ENCODE measurements at places on chromosomes 2 and 18.

DNA sequence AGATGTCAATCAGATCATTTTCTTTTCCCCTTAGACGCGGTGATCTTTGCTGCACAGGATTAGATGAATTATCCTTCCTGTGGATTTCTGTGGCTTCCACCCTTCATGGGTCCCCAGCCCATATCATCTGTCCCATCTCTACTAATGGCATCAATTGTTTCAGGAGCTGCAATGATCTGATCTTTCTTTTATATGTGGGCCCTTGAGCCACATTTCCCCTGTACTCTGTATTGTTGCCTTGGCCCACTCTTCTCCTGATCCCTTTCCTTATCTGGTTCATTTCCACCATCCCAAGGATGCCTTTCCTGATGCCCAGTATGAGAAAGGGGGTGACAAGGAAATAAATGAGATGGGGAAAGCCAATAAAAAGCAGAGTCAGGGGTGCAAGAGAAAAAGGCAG is 24.7 kb downstream of the SP140 start:
- DNase-seq = no peak

DNA sequence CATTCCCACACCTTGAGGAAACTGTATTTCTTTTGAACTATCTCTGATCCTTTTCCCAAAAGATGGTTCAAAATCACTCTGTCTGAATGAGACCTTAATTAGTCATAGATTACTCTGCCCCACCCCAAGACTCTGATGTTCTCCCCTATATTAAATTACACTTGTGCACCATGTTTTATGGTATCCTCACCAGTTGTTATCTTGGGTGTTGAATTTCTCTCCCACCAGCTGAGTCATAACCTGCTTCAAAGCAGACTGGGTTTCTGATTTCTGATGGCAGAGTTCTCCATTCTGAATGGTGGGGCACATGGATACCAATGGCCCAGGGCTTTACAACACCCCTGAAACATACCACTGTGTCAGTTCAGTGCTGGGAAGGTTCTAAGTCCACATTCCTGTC is 15.0 kb downstream of the CDH20 start:
- no peak for DNase-seq

DNA sequence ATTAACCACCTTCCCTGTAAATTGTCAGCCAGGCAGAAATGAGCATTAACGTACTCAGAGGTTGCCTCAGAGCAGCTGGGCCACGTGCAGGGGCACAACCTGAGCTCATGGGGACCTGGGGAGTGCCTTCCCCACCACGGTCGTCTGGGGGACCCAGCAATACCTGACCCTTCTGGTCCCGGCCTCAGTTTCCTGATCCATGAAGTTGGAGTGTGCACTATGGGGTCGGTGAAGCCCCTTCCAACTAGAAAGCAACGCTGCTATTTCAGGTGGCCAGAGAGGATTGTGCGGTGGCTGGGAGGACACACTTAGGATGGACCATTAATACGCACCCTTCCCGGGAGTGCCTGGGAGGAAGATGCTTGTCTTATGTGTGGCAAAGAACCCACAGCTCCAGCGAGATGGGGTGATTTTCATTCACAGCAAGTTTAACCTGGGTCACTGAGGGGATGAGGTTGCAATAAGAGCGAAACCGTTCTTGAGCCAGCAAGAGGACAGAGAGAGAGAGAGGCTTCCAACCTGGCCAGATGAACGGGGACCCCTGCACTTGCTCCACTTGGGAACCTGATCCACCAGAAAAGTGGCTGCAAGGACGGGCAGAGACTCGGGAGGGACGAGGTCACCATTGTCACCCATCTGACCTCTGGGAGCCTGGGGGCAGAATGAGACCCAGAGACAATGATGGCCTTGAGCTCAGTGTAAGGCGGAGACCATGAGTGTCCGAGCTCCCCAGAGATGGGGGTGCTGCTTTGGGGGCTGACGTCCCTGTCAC is 36.2 kb downstream of the NGEF start:
- DNase-seq = no peak

DNA sequence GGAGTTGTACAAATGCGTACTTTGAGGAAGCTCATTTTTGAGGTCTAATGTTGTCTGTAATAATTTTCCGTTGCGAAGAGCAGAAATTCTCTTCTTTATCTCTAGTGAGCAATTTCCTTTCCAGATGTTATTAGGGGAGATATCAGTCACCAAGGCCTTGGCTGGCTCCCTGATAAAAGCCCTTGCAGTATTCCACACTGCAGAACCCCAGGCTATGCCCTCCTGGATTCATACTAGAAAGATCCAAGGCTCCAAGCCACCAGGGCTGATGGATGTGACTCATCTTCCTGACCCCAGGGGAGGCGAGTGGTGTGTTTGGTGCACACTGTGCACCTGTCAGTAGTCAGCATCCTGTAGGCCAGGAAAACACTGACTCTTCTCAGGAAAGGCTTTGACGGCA is 34.7 kb downstream of the INO80C start:
- peak; percentile 21 for DNase-seq

- DNase-seq = no peak
These were observed 116.4 kb downstream of the CCDC141 start for GRCh38 chr2:178933493-178933892.

DNA sequence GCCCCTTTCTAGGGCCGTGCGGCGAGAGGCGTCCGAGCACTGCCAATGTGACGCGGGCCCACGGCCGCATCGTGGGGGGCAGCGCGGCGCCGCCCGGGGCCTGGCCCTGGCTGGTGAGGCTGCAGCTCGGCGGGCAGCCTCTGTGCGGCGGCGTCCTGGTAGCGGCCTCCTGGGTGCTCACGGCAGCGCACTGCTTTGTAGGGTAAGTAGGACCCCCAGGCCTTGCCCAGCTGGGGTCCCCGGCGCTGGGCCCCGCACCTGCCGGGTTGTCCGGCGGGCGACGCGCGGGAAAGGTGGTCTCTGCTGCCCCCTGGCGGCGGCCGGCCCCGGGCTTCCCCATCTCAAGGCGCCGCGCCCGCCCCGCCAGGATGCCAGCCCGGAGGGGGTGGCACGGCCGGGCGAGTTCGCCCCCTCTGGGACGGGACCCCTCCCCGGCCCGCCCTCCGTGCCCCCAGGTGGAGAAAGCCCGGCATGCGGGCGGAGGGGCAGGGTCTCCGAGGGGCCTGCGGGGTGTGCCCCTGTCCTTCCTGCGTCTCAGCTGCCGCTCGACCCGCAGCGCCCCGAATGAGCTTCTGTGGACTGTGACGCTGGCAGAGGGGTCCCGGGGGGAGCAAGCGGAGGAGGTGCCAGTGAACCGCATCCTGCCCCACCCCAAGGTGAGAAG is 1.9 kb downstream of the PRSS56 start:
- peak; percentile 7 for DNase-seq

GRCh38 chr2:235658351-235659174 is 164.7 kb downstream of the AGAP1 start:
- no peak for DNase-seq

GRCh38 chr2:103123516-103123915 is 361.7 kb downstream of the TMEM182 start:
- DNase-seq = no peak

DNA sequence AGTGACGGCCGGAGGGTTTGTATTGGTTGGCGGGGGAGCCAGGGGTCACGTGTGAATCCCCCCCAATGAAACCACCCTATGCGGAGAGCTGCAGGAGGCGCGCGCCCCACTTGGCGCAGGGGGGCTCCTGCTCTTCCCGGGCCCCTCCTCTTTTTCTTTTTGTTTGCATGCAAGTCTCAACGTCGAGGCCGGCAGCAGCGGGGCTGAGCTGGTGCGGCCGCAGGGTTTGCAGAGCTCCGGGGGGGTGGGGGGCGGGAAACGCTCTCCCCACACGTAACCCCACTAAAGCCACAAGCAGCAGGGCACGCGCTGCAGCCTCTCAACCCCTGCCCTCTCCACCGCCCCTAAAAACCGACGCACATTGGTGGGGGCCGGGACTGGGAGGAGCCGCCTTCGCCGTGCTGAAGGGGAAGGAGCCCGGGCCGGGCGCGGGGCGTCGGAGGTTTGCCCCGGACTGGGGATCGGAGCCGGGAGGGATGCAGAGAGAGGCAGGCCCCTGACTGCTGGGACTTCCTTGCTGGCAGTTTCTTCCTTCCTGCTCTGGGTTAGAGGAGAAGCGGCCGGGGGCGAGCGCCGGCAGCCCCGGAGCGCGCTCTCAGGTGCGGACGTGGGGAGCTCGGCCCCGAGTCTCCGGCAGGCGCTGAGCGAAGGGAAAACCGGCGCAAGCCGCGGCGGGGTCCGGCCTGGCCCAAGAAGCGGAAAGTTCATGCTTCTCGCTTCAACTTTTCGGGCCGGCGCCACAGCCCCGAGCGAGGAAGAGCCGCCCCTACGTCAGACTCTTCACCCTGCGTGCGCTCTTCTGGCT is 864 bp downstream of the LBH start:
- no peak for DNase-seq

DNA sequence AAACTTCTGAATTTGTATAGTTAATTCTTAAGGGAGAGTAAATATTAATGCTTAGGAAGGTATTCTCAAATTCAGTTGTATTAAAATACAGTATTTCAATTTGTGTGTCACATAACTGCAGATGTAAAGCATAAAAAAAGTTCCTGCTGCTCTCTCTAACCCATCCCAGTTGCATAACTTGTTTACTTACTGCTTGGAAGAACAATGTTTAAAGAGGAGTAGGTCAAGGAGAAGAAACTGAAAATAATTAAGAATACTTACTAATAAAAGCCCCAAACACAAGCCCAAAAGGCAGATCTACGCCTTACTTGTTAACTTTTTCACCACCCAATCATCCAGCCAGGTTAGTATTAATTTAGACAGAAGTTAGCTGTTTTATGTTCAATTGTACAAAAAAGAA is 81.2 kb downstream of the ORC4 start:
- no peak for DNase-seq

DNA sequence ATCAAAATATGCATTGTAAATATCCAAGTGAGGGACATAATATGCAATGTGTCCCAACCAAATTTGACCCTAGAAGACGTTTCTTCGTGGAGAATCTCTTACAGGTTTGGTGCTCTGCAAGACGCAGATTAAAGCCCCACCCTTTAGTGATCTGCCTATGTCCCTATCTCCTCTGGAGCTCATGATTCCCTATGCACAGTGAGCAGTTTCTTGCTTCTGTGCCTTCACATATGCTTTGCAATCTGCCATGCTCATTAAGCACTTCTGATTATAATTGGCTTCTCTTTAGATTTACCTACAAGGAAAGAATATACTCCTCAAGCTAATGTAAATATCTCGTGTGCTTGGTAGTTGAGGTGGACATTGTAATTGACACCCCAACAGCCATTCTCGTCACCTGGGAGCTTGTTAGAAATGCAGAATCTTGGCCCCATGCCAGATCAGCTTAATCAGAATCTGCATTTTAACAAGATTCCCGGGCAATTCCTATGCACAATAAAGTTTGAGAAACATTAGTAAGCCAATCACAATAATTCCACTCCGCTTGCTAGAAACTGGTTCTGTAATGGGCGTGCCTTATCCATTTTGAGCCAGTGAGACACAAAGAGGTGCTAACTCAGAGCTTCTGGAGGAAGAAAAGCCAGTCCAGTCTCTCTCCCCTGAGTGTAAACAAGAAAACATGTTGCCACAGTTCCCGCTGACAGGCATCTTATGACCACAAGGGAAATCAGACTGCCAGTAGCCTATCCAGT is 2.8 kb upstream of the PUM2 start:
- no peak for DNase-seq

GRCh38 chr2:71538241-71538640 is 84.9 kb downstream of the DYSF start:
- no peak for DNase-seq

DNA sequence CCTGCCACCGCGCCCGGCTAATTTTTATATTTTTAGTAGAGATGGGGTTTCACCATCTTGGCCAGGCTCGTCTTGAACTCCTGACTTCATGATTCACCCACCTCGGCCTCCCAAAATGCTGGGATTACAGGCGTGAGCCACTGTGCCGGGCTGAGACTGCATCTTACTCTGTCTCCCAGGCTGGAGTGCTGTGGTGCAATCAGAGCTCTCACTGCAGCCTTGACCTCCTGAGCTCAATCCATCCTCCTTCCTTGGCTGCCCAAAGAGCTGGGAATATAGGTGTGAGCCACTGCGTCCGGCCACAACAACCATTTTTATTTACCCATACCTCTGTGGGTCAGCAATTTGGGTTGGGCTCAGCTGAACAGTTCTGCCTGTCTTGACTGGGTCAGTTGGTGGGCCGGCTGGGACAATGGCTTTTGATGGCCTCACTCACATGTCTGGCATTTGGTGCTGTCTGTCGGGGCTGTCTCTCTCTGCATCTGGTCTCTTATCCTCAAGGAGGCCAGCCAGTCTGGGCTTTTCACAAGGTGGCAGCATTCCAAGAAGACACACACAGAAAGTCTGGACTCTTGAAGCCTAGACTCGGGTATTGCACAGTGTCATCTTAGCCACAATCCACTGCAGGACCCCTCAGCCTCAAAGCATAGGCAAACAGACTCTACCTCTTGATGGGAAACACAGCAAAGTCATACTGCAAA is 116.8 kb upstream of the GATA6 start:
- no peak for DNase-seq

GRCh38 chr2:207236156-207236935 is 70.6 kb upstream of the KLF7 start:
- no peak for DNase-seq

- DNase-seq = no peak
These were observed 122.9 kb downstream of the DOK6 start for GRCh38 chr18:69523582-69523981.

- DNase-seq = no peak
These were observed 572.9 kb upstream of the SLC8A1 start for GRCh38 chr2:41024816-41025215.

GRCh38 chr2:65553504-65554074 is 121.2 kb upstream of the SPRED2 start:
- no peak for DNase-seq

DNA sequence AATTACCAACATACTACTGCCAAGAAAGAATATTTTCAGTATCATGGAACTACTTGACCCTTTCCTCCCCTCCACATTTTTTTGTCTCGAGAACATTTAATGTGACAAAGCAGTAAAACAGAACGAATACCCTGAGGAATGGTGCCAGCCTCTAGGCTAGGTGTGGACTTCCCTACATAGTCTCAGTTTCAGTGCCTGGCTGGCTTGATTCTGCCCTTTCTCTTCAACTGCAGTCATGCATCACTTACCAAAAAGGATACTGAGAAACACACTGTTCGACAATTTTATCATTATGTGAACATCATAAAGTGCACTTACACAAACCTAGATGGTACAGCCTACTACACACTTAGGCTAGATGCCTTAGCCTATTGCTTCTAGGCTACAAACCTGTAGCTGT is 305.3 kb upstream of the HNRNPA3 start:
- no peak for DNase-seq

GRCh38 chr2:218999881-219000568 is 6.8 kb upstream of the CRYBA2 start:
- no peak for DNase-seq

DNA sequence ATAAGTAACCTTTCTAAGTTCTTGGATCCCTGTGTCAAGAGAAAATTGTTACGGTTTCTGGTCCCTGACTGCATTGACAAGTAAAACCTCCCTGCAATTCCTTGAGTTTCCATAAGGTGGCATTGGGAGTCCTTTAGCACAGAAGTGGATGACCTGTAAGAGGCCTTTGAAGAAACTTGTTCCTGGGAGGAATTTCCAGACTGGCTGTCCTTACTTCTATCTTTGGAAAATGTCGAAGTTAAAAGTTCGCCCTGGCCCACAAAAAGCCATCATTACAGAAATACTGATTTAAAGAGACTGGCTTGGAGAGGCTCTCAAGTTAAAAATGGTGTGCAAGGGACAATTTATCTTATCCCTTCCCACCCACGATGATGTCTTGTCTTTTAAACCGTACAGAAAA is 218.4 kb downstream of the CDH20 start:
- peak; percentile 85 for DNase-seq

Measured in fibroblast of mammary gland (primary cell).